ENCODE measurements at places on chromosomes 7 and 10.
A peak's percentile ranks its signal among the peaks of the same experiment; 100 is the strongest.

DNA sequence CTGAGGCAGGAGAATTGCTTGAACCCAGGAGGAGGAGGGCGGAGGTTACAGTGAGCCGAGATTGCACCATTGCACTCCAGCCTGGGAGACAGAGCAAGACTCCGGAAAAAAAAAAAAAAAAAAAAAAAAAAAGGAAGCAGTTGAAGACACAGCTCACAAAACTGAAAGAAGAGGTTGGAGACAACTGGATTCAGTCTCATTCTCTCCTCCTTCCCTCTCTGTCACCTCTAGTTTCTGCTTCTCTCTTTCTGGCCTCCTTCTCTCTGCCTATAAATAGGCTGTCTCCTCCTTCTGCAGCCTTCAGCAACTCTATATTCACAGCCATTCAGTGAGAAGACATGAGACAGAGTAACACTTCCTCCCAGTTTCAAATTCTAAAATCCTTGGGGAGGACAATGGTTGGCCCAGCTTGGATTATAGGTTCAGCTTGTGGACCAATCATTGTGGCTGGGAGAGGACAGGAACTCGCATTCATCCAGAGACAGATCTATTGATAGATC, 125.6 kb upstream of the HABP2 start:
- no peak for DNase-seq

GRCh38 chr10:17289763-17290162, 61.7 kb downstream of the VIM start:
- no peak for DNase-seq

DNA sequence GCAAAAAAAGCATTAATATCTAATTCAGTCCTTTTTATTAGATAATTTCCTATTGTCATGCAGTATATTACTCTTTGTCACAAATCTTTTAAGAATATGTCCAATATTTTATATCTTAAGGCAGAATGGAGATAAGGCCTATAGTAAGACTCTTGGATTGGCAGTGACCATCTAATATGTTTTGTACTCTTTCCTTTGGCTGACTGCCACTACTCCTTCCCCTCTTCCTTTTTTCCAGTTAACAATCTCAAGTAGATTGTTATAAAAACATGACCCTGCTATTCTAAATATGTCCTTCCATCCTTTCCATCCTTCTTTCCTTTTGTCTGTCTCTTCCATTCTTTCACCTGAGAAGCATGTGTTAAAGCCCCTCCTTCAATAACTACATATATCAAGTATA, 92.8 kb upstream of the TMEM168 start:
- no peak for DNase-seq

- peak; percentile 87 for DNase-seq
Observed at GRCh38 chr7:12729112-12729511, 41.7 kb downstream of the ARL4A start.

DNA sequence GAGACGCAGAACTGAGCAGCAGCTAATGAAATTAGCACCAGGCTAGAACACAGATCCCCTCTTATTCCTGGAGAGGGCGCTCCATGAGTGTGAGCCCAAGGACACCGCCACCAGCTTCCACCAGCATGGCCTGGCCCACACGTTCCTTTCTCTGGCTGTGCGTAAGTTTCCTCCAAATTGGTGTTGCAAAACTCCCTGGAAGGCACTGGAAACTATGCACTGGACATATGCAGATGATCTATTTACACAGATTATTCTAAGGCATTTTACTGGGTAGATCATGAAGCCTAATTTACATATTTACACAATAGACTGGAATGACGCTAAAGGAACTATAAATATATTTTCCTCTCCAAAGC, 455.6 kb upstream of the FOXK1 start:
- DNase-seq, result no peak

DNA sequence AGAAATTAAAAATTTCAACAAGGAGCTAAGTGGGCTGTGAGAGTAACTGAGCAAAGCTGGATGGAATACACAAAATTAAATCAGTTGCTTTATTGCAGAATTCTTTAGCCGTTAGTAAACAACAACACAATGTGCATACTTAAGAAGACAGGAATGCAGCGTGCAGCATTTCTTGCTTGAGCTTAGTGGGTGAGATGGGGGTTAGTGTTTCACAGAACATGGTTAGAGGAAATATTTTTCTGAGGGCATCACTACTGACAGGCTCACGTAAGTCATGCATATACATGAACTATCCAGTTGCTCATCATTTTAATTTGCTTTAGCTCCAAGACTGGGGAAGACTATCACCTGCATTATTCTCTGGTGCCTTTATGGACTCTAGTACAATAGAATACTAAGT, 80.8 kb downstream of the CD36 start:
- DNase-seq, result no peak

GRCh38 chr7:101537205-101537604, 91.9 kb downstream of the MYL10 start:
- DNase-seq, result peak; percentile 69

DNA sequence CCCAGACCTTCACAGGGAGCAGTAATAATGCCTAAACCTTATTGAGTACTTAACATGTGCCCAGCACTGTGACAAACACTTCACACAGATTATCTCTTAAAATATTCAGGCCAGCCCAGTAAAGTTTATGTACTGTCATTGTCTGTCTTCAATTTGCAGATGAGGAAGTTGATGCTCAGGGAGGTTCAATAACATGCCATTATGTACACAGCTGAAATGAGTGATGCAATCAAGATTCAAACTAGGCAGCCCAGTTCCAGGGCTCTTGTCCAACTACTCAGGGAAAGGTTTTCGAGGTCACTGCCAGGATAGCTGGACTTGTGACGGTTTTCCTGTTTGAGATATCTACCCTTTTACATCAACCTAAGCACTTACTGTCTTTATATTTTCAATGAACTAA, 56.1 kb downstream of the AUTS2 start:
- DNase-seq, result no peak

GRCh38 chr10:126250527-126251310, 137.6 kb downstream of the ADAM12 start:
- DNase-seq, result no peak

DNA sequence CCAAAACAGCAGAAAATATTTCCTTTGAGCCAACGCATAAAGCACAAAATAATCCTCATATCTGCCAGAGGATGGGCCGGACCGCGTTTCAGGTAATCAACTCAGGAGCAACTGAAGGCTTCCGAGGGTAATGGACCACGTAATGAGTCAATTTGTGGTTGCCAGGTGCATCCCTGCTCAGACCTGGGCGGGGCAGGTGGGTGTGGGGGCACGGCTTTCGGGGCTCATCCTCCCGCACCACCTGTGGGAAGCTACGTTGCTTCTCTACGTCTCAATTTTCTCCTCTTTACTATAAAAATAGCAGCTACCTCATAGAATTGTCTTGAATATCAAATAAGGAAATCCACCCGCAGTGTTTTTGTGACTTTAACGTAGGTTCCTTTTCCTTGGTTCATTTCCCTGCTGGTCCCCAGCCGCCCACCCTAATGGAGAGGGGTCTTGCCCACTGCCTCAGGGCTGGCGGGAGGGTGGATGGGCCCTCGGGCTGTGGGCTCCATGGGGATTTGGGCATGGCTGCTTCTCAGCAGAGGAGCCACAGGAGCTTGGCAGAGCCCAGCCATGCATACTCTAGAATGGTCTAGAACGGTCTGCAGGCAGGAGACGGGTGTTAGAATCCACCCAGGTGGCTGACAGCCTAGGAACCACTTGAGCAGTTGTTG, 324.7 kb downstream of the ADARB2 start:
- no peak for DNase-seq

- DNase-seq, result no peak
Observed at GRCh38 chr7:28512668-28513440, 100.5 kb downstream of the CREB5 start.

- DNase-seq, result no peak
Observed at GRCh38 chr10:69160809-69161241, 19.2 kb upstream of the SUPV3L1 start.

GRCh38 chr10:35643151-35644049, 1.3 kb upstream of the FZD8 start:
- peak; percentile 46 for DNase-seq

- DNase-seq, result no peak
Observed at GRCh38 chr10:124755581-124755980, 11.4 kb upstream of the FAM53B start.

Data from liver (tissue), 10 donors.